NCI-H2029 (cell line): ENCODE measurements at places on chromosomes 2 and 18.

GRCh38 chr2:180359522-180360282 is 352.6 kb upstream of the CWC22 start:
- DNase-seq = peak; percentile 72

DNA sequence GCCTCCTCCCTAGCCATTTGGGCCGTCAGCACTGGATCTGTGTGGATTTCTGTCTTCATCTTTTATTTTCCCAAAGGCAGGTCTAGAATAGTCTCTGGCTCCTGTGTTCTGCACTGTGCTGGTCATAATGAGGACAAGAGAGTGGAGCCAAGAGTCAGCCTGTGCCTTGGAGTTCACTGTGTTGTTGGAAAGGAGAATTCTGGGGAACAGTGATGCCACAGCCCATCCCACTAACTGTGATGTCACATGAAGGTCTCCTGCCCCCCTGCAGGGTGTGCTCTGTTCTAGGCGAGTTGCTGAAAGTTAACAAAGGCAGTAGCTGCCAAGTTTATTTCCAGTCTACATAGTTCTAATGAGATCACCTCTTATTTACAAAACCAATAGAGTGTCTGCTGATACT is 248.5 kb downstream of the TPGS2 start:
- DNase-seq = no peak

DNA sequence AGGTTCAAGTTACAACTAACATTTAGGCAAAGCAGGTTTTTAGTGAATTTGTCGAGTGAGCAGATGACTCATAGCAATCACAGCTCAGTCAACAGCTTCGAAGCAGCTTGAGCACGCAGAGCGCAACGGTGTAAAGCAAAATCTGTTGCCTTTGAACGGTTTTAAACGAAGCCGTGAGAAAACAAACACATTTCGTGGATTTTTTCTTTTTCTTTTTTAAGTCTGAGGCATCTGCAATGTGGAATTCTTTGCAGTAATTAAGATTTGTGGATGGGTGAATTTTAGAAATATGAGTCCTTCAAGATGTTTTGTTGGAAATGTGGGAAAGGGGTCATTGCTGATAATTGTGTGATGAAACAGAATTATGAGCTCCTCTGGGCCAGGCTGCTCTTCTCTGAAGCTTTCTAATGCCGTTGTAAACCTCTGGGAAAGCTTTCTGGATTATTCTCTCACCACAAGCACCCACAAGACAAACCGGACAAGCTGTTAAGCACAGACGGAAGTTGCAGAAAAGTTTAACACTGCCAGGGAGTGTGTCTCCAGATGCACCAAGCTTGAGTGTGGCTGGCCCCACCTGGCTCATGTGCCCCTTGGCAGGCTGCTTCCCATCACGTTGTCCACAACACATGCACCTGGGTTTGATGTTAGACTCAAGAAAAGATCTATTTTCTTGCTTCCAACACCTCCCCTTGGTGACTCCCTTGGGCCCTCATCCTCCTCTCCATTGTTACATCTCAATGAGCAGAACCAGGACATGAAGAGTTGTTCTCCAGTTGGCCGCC is 224.7 kb downstream of the ACKR3 start:
- no peak for DNase-seq

DNA sequence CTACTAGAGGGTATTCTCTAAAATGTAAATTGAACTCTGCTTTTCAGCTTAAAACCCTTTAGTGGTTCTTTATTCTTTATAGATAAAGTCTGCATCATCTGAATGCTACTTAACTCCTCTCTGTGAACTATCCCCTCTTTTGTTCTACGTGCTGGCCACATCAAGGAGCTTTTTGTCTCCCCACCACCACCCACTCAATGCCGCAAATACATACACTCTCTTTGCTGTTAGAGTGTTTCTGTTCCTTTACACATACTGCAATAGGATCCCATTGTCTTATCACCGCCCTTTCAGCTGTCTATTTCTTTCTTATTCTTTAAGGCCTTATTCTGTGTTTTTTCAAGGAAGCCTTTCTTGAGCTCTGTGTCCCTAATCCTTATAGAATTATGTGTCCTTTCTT is 83.3 kb downstream of the EML4 start:
- no peak for DNase-seq

DNA sequence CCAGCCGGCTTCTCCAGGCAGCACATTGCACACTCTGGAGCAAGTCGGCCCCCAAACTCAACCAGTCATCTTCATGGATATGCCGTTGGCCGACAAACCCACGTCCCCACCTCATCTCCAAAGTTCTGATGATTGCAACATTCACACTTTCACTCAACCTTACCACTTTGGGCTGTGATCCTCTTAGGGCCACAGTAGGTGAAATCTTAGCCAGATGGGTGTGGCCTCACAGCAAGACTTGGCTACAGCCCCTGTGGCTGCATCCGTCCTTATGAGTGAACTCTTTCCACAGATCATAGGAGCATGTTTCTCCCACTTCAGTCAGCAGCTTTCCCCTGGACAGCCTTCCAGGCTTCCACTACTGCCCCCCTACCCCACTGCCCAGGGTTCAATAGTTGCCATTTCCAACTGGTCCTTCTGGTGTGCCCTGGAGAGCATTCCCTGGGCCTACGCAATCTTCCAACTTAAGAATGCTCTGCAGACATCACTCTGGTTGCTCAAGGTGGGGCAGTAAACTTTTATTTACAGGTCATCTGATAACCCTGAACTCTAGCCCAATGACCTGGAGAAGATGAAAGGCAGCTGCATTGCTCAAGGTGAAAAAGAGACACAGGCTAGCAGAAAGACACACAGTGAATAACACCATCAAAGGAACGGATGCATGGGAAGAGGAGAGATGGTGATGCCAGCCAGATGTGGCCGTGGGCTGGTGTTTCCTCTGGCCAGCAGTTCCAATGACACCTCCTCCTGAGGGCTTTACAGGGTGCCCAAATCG is 34.5 kb downstream of the ARL4C start:
- DNase-seq = no peak

DNA sequence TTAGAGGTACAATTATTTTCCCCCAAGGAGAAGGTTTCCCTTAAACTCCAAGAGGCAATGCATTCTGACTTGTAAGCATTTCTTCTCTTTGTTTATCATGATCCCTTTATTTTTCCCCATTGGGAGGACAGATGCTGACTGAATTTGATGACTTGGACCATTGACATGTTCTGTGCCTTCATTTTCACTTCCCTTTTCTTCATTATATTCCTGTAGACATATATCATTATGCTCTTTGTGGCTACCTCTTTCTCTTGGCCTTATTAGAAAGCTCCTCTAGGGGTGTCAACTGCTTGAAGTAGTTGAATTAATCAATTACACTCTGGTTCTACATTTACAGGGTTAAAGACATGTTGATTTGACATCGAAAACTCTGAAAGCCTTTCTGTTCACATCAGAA is 330.0 kb upstream of the DCC start:
- DNase-seq = no peak
